Colonic mucosa (tissue), 4 donors: ENCODE measurements at places on chromosomes 11 and 22. TPM values are rescaled to one million over a fixed set of nuclear protein-coding genes. Genes with fewer than 3 reads are reported as not detected.

DNA sequence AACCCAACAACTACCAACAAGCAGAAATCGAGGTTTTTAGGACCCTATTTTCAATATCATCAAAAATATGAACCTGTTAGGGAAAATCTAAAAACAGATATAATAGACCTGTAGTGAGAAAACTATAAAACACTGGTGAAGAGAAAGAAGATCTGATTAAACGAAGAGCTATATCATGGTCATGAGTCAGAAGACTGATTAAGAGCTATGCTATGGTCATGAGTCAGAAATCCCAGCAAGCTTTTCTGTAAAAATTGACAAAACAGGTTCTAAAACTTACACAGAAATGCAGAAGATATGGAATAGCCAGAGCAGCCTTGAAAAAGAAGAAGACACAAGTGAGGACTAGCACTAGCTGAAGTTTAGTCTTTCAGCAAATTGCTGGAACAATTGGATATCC, 345.0 kb downstream of the TBC1D22A start:
- no peaks in the 10 kb centered on the region for H3K27me3 ChIP-seq
- no peak overlapping the region for H3K27ac ChIP-seq
- DNase-seq, result no peak
- H3K36me3 ChIP-seq, result no peaks in the 10 kb centered on the region
- no peak overlapping the region for H3K4me3 ChIP-seq
- H3K4me1 ChIP-seq, result no peaks in the 10 kb centered on the region

GRCh38 chr11:94650756-94651155, 83.6 kb downstream of the PIWIL4 start:
- H3K27ac ChIP-seq, result no peak overlapping the region
- DNase-seq, result peak; percentile 24
- no peak overlapping the region for H3K4me3 ChIP-seq
- no peaks in the 10 kb centered on the region for H3K27me3 ChIP-seq

DNA sequence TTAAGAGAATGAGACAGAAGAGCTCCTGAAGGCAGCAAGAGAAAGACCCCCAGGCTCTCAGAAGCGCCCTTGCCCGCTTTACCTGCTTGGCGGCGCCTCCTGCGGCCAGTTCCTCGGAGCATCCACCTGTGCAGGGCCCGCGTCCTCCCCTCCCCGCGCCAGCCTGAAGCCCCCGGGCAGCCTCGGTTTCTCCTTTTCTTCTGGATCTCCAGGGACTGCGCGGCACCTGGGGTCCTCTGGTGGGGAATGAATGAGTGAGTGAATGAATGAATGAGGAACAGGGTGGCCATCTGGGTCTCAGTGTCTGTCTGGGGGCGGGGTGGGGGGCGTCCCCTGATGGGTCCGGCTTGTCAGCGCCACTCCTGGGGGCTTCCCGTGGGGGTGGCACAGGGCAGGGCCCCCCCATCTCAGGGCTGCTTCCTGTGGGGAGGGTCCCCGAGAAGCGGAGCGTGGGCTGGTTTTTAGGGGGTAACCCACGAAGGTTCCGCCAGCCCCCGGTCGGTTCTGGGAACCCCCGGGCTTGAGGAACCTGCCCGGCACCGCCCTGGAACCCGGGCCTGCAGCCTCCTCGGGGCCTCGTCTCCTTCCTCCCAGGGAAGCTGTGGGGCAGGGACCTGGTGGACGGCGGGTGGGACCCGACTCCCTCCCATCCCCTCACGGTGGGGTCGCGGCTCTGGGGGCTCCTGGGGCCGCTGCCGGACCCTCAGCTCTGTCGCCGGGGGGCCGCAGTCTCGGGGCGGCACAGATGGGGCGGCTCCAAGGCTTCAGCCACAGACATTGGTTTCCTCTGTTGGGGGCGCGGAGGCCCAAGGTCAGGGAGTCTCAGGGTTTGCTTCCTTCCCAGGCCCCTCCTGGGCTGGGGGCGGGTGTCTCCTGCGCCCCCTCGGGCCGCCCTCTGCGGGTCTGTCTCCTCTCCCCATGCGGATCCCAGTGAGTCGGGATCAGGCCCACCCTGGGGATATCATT, 8.3 kb upstream of the KRTAP5-7 start:
- no peak overlapping the region for H3K4me3 ChIP-seq
- DNase-seq, result no peak
- H3K4me1 ChIP-seq, result no peaks in the 10 kb centered on the region
- no peaks in the 10 kb centered on the region for H3K36me3 ChIP-seq
- no peaks in the 10 kb centered on the region for H3K27me3 ChIP-seq
- H3K27ac ChIP-seq, result no peak overlapping the region

DNA sequence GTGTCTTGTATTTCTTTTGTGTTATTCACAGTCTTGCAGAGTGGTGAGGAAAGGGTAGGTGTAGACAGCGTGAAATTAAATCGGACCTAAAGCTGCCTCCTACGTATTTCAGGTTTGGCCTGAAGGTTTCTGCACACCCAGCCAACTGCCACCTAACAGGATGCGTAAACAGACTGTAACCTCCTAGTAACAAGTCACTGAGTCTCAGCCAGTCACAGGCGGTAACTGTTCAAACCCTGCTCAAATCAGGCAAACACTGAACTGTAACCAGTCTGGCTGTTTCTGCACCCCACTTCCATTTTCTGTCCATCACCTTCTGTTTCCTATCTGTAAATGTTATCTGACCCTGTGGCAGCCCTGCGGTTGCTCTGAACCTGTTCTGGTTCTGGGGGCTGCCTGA, 87.1 kb downstream of the ADAMTS15 start:
- H3K36me3 ChIP-seq, result no peaks in the 10 kb centered on the region
- H3K27ac ChIP-seq, result no peak overlapping the region
- no peak overlapping the region for H3K4me3 ChIP-seq
- H3K4me1 ChIP-seq, result no peaks in the 10 kb centered on the region
- H3K27me3 ChIP-seq, result no peaks in the 10 kb centered on the region

GRCh38 chr11:103871923-103872551, 164.4 kb upstream of the DDI1 start:
- H3K4me3 ChIP-seq, result no peak overlapping the region
- no peak for DNase-seq
- no peaks in the 10 kb centered on the region for H3K36me3 ChIP-seq
- H3K27ac ChIP-seq, result no peak overlapping the region
- H3K27me3 ChIP-seq, result no peaks in the 10 kb centered on the region
- H3K4me1 ChIP-seq, result no peaks in the 10 kb centered on the region

DNA sequence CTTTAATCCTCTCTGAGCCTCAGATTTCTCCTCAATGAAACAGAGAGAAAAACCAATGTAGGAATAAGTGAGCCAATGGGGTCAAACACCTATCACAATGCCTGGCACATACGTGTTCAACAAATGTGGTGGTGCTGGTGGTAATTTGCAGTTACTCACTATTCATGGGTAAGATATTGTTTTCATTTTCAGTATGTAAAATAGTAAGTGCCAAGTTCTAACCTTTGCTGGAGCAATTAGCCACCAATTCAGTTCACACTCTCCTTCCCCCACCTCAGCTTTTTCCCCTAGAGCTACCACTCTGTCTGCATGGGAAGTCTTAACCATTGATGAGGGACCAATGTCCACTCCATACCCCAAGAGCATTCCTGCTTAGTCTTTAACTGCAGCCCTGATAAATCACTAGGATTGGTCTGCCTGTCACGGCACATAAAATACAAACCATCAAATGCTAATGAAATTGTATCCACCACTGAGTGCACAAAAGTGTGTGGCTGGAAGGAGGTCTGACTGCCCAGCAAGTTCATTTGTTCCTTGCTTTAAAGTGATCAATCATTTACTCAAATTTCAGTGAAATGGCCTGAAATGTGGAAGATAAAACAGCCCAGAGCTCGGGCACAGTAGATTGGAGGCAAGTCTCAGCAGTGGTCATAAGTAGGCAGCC, 187.4 kb upstream of the API5 start:
- no peaks in the 10 kb centered on the region for H3K36me3 ChIP-seq
- DNase-seq, result no peak
- H3K4me3 ChIP-seq, result no peak overlapping the region
- H3K27me3 ChIP-seq, result no peaks in the 10 kb centered on the region
- no peaks in the 10 kb centered on the region for H3K4me1 ChIP-seq

GRCh38 chr11:68859123-68859522, 17.4 kb upstream of the CPT1A start:
- H3K27me3 ChIP-seq, result peaks cover 4% of the 10 kb centered on the region
- no peak for DNase-seq
- no peaks in the 10 kb centered on the region for H3K36me3 ChIP-seq
- peaks cover 10% of the 10 kb centered on the region for H3K4me1 ChIP-seq

DNA sequence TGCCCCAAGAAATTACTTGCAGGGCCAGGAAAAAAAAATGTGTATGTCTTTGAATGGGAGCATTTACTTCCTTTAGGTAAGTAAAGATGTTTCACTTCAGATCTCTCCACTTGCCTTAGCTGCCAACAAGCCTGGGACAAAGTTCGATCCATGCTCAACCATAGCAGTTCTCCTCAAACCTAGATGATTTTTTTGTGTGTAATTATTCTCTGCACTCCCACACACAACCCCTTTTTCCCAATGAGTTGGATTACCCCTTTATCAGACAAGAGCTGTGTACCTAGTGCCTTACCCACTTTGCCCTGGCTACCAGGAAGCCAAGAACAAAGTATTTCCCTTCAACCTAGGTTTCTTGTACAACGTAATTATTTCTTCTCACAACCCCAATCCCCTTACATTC, 35.6 kb downstream of the TPBGL start:
- H3K4me3 ChIP-seq, result no peak overlapping the region
- H3K4me1 ChIP-seq, result no peaks in the 10 kb centered on the region
- peaks cover 18% of the 10 kb centered on the region for H3K36me3 ChIP-seq
- H3K27me3 ChIP-seq, result no peaks in the 10 kb centered on the region

DNA sequence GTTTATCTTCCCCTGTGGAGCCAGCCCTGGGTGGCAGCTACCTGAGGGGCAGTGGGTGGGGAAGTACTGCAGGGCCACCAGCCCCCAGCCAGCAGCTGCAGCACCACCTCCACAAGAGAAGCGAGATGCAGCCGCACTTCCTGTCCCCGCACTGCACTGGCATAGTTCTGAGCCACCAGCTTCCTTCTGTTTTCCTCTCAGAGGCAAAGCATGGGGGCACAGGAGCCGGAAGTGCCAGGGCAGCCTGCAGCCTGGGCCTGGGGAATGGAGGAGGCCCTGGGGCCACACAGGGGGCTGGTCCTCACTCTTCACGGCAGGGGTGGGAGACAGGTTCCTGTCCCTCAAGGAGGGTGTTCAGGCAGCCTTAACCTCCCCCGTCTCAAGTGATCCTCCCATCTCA, 11.9 kb upstream of the SH3BP1 start:
- DNase-seq, result no peak
- no peaks in the 10 kb centered on the region for H3K27me3 ChIP-seq
- no peak overlapping the region for H3K4me3 ChIP-seq
- peak overlapping the region; percentile 70 for H3K27ac ChIP-seq

DNA sequence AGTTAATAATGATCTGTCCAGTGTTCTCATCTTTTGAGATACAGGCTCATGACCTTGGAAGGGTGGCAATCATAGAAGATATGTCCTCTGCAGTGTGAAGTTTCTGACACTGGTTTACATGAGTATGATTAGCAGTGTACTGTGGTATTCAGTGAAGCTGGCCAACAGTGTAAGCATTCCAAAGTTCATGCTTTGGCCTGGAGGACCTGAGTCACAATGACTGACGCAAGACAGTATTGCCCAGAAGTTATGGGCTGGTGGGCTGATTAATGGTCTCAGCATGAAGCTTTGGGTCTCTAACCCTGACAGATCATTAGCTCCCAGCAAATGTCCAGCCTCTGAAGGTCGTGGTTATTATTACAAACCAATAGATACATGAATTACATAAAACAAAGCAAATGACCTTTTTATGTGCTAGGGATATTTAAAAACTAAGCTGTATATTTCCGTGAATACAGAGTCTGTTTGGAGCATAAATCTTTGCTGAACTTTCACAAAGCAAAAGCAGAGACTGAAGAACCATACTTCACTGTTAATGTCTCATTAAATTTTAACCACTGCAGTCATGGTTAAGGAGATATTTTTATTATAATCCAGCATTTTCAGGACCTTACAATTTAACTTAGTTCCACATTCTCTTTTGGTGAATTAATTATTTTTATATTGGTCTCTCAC, 28.3 kb upstream of the USP47 start:
- peak overlapping the region; percentile 15 for H3K27ac ChIP-seq
- no peak for DNase-seq
- H3K4me3 ChIP-seq, result no peak overlapping the region
- no peaks in the 10 kb centered on the region for H3K27me3 ChIP-seq
- H3K4me1 ChIP-seq, result no peaks in the 10 kb centered on the region

DNA sequence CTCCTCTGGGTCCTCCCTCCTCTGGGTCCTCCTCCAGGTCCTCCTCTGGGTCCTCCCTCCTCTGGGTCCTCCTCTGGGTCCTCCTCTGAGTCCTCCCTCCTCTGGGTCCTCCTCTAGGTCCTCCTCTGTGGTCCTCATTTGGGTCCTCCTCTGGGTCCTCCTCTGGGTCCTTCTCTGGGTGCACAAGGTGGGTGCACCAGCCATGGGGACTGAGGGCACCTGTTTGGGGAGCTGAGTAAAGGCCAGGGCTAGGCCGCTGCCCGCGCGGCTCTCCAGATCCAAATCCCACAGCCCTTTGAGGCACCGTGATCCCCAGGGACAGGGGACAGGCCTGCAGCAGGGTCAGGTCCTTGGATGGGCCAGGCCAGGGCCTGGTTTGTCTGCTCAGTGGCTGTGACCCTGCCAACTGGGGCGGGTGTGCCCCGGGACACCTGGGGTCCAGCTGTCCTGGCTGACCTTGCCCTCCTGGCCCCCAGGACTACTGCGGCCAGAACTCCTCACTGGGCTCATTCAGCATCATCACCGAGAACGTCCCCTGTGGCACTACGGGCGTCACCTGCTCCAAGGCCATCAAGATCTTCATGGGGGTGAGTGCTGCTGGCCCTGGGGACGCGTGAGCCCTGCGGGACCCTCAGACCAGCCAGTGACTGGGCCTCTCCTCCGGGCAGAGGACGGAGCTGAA, 12.7 kb downstream of the MUC2 start:
- no peaks in the 10 kb centered on the region for H3K4me1 ChIP-seq
- no peak overlapping the region for H3K4me3 ChIP-seq
- H3K36me3 ChIP-seq, result no peaks in the 10 kb centered on the region
- DNase-seq, result no peak

DNA sequence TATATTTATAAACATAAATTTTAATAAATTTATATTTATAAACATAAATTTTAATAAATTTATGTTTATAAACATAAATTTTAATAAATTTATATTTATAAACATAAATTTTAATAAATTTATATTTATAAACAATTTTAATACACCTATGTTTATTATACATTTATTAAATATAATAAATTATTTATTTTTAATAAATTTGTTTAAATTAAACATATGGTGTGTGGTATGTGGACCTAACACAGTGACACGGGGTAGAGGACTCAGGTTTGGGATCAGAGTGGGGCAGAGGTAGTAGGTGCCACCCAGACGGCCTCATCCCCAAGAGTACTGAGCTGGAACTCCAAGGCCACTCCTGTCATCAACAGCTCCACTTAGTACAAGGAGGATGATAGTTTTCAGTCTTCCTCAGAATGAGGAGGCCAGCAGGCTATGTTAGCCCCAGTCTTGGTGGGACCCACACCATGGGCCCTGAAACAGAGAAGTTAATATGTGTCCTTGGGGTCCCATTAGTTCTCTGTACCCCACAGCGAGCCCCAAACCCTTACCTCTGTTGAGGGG, 46.7 kb upstream of the BID start:
- peaks cover 7% of the 10 kb centered on the region for H3K36me3 ChIP-seq
- DNase-seq, result no peak
- H3K4me3 ChIP-seq, result no peak overlapping the region
- H3K27ac ChIP-seq, result no peak overlapping the region
- no peaks in the 10 kb centered on the region for H3K4me1 ChIP-seq

Gene ASRGL1
- total RNA-seq, result 32.5 TPM

Gene GAB4
- total RNA-seq, result not detected
